Aorta (tissue), 5 donors: ENCODE measurements at places on chromosomes 6 and 20. TPM values are rescaled to one million over a fixed set of nuclear protein-coding genes. Genes with fewer than 3 reads are reported as not detected.

Gene KIAA1755
- total RNA-seq = 46.4 TPM

Gene ZNF165
- 0.24 TPM for total RNA-seq

Gene DNAH8
- total RNA-seq = 0.03 TPM

Gene AP5S1
- 12.3 TPM for total RNA-seq

Gene SLC17A1
- not detected for total RNA-seq

Gene RAE1
- 19.4 TPM for total RNA-seq

Gene BNIP5
- not detected for total RNA-seq

Gene PHACTR1
- total RNA-seq = 33.9 TPM

Gene ATF6B
- 90.9 TPM for total RNA-seq

Gene C2
- 20.8 TPM for total RNA-seq

Gene GSTA5
- not detected for total RNA-seq

Gene RIPPLY2
- total RNA-seq = not detected

Gene XRN2
- total RNA-seq = 48.3 TPM

Gene KIF13A
- 109 TPM for total RNA-seq

Gene TREM2
- 8.1 TPM for total RNA-seq

Gene XKR7
- not detected for total RNA-seq

Gene SLC2A10
- total RNA-seq = 25.6 TPM

Gene C4A
- total RNA-seq = 146 TPM

Gene MOXD1
- 1.0 TPM for total RNA-seq

Gene LY6G6D
- not detected for total RNA-seq

Gene COL10A1
- total RNA-seq = 0.99 TPM

Gene ZBTB46
- 22.7 TPM for total RNA-seq

Gene TDP2
- 35.7 TPM for total RNA-seq

Gene LHFPL5
- not detected for total RNA-seq

Gene SASH1
- total RNA-seq = 89.7 TPM

Gene RIPOR2
- total RNA-seq = 9.7 TPM

Gene SLC32A1
- not detected for total RNA-seq

Gene VPS52
- total RNA-seq = 51.4 TPM

Gene CLDN20
- not detected for total RNA-seq

Gene CAGE1
- total RNA-seq = not detected

Gene FAM162B
- total RNA-seq = 6.2 TPM

Gene WFDC5
- total RNA-seq = not detected
